ENCODE measurements at places on chromosomes 13 and 19. TPM values are rescaled to one million over a fixed set of nuclear protein-coding genes. Genes with fewer than 3 reads are reported as not detected.
A peak's percentile ranks its signal among the peaks of the same experiment; 100 is the strongest.

GRCh38 chr13:104170980-104171555, 1104.9 kb upstream of the SLC10A2 start:
- DNase-seq = no peak

DNA sequence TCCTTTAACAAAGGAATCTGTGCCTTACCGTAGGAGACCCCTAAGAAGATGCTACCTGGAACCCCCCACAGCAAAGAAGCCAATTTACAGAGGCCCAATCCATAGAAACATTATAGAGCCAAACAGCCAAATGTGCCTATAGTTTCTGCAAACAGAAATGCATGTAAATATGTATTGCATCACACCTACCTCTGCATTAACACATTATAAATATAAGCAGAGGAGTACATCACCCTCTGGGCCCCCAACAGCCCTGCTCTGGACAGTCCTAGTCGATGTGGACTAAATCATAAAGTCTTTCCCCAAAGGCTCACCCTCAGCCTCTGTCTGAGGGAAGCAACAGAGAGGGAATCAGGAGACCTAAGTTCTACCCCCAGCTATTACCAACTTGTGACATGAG, 25.7 kb downstream of the ZNF541 start:
- DNase-seq = no peak

DNA sequence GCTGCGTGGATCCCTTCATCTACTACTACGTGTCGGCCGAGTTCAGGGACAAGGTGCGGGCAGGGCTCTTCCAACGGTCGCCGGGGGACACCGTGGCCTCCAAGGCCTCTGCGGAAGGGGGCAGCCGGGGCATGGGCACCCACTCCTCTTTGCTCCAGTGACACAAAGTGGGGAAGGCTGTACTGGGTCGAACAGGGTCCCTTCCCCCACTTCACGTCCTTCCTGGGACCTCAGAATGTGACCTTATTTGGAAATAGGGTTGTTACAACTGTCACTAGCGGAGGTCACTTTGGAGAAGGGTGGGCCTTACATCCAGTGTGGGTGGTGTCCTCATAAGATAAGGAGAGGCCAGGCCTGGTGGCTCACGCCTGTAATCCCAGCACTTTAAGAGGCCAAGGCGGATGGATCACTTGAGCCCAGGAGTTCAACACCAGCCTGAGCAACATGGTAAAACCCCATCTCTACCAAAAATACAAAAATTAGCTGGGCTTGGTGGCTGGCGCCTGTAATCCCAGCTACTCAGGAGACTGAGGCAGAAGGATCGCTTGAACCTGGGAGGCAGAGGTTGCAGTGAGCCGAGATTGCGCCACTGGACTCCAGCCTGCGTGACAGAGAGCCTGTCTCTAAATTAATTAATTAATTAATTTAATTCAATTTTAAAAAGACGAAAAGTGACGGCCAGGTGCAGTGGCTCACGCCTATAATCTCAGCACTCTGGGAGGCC, 1.8 kb downstream of the F2RL3 start:
- DNase-seq = no peak

GRCh38 chr13:92843549-92843948, 383.1 kb upstream of the GPC6 start:
- DNase-seq = no peak

DNA sequence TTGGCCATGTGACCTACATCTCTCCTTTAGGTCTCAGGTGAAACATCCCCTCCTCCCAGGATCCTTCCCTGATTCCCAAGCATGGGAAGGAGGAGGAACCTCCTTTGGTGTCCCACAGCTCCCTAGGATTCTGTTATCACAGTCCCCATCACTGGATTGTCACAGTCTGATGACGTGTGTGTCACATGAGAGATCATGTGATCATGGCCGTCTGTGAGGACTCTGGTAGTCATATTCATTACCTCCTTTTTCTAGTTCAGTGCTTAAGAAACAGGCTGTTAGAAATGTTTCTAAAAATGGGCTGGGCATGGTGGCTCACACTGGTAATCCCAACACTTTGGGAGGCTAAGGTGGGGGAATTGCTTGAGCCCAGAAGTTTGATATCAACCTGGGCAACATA, 3.0 kb downstream of the DHX34 start:
- no peak for DNase-seq

GRCh38 chr19:42440357-42441048, 2.2 kb downstream of the CXCL17 start:
- peak; percentile 41 for DNase-seq

GRCh38 chr13:39672378-39673132, 17.1 kb downstream of the COG6 start:
- DNase-seq = no peak

GRCh38 chr19:4758659-4759058, 32.9 kb upstream of the FEM1A start:
- DNase-seq = no peak

DNA sequence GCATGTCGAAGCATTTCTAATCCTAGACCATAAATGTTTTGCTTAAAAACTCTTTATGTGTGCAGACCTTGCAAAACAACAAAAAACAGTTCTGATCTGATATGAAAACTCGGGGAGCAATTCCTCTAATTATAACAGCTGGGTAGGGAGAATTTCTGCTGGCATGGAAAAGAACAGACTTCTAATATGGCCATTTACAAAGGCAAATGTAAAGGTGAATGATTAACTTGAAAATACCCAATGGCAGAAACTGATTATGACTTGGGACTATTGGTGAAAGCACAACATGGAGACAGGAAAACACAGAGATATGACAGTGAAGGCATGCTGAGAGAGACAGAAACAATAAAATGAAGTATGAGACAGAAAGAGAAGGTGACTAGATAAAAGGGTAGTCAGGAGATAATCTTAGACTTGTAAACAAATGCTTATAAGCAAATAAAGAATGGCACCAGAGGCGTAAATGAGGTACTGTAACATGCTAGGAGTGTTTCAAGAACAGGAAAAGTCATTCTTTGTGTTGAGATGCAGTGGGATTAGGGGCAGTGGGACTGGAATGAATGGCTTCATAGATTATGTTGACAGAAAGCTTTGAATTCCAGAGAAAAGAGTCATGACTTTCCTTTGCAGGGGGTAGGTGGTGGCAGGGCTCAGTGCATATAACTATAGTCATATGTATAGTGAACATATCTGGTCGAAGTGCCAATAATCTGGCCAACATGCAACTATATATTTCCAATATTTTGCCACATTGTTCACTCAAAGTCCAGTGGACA, 393.0 kb downstream of the ITGBL1 start:
- DNase-seq = no peak

DNA sequence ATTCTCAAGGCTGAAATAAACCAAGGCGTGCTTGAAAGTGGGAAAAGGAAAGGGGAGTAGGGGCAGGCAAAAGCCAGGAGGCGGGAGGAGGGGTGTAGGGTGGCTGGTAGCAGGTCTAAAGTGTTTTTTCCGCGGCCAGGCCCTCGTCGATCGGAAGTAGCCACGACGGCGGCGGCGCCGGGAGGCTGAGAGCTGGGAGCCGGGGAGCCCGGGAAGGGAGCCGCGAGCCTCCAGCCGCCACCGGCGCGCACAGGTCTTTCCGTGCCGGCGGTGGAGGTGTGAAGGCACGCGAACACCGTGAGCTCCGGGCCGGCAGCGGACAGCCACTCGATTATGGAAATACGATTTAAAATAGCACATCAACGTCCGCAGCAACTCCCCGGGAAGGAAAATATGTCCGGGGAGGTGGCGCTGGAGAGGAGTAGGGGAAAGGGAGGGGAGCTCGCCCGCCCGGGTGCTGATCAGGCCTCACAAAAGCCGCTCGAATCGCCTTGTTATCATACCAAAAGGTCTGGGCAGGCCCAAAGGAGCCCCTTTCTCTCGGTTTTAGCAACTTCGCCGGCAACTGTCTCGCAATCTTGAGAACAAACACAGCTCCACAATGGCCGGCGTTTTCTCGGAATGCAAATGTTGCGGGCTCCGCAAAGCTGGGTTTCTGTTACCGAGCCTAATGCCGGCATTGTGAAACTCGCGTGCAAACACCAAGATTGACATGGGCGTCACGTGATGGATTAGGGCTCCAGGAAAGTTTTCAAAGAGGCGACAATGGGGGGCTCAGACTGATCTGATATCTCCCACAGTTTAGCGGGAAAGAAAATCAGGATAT, 2.9 kb upstream of the PCDH8 start:
- DNase-seq = peak; percentile 41

GRCh38 chr13:23432626-23433025, 876 bp downstream of the SACS start:
- DNase-seq = no peak

DNA sequence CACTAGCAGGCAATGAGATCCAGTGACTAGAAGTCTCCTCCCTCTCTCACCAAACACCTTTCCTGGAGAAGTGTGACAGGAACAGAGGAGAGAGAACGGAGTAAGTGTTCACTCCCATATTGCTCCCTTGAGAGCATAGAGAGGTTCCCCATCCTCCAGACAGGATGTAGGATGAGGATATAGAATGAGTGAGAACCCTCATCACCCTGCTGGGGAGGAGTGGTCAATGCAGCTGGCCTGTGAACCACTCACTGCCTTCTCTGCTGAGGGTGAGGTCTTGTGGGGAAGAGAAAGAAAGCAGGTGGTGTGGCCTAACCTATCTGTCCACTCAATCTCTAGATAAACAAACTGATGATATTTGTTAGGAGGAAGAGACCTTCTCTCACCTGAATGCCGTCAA, 386.6 kb downstream of the PCDH20 start:
- DNase-seq = no peak

DNA sequence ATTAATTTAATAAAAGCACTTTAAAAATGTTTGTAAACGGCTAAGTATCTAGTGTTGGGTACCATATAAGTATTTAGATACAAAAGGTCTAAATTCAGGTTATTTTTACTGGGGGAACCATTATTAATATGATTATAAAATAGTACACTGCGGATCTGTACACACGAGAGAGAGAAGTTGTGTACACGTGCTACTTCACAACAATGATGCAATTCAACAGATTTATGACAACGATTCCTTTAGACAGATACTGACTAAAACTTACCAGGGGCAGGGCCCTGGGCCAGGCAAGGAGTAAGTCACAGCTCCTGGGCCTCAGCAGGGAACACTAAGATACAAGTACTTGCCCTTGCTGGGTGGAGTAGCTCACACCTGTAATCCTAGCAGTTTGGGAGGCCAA, 29.1 kb upstream of the TPTE2 start:
- DNase-seq = no peak

GRCh38 chr19:48368936-48369335, 4.8 kb downstream of the SYNGR4 start:
- no peak for DNase-seq

- DNase-seq = no peak
Observed at GRCh38 chr13:44385847-44386246, 12.2 kb downstream of the SERP2 start.

DNA sequence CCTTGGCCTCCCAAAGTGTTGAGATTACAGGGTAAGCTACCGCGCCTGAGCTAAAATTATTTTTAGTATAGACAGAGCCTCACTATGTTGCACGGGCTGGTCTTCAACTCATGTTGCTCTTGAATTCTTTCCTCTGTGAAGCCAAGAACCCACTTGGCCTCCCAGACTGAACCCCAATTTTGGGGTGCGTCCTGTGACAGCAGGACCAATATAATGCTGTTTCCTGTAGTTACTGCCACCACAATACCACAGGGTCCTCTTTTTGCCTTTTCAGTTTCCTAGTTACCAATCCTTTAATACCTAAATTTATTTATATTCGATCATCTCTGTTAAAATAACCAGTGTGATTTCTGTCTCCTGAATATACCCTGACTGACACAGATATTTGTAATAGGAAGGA, 32.9 kb downstream of the TSKS start:
- DNase-seq = no peak

DNA sequence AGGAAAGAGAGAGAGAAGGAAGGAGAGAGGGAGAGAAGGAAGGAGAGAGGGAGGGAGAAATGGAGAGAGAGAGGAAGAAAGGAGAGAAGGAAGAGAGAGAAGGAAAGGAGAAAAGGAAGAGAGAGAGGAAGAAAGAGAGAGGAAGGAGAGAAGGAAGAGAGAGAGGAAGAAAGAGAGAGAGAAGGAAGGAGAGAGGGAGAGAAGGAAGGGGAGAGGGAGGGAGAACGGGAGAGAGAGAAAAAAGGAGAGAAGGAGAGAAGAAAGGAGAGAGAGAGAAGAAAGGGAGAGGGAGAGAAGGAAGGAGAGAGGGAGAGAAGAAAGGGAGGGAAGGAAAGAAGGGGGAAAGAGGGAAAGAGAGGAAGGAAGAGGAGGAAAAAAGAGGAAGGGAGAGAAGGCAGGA, 1070.7 kb downstream of the UQCRFS1 start:
- no peak for DNase-seq

DNA sequence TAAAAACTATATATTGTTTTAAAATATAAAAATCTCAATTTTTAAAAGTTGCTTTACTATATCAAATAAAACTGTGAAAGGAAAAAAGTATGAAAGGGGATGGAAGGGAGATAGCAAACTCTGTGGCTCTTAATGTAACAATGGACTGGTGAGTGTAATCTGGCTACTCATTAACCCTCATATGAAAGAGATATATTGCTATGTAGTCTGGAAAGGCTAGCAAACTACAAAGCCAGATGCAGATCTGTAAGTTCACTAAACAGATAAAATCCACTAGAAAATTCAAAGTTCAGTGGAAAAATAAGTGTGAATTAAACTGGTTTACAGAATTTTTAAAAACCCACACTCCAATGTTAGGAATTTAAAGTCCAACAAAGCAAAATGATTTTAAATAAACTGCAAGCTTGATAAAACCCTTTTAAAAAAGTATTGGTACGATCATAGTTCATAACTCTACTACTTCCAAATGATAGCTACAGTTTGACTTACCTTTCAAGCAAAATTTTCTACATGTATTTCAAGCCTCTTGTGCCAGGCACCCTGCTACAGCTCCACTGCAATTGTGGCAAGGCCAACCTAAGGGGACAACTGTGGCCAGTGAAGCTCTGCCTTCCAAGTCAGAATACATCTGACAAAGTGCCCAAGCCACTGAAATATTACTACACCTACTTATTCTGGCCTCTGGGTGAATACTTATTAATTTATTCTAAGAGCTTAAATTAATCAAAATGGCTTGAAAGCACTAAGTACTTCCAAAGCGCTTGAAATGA, 647 bp upstream of the ELF1 start:
- DNase-seq = no peak

- DNase-seq = no peak
Observed at GRCh38 chr19:55836340-55836739, at the start of gene NLRP4. Gene NLRP4 (plus strand): TSS chr19:55836540. CDS start chr19:55852081, 15,541 bp downstream.

The FCGBP gene
- 0.55 TPM for total RNA-seq

The GPR108 gene
- total RNA-seq = 34.7 TPM

The SLC27A1 gene
- total RNA-seq = 10.3 TPM

The KLK6 gene
- total RNA-seq = not detected

The CLDN10 gene
- not detected for total RNA-seq

The C5AR2 gene
- total RNA-seq = not detected

The CEACAM20 gene
- total RNA-seq = not detected

The ZNF534 gene
- not detected for total RNA-seq

The ZNF580 gene
- 17.4 TPM for total RNA-seq

The APOC4 gene
- total RNA-seq = not detected

The C19orf38 gene
- total RNA-seq = not detected

The TNFAIP8L1 gene
- 6.6 TPM for total RNA-seq
